ENCODE measurements at places on chromosomes 5 and 9.

- no peak for DNase-seq
Measured at GRCh38 chr9:95296761-95297160, 20.7 kb downstream of the FANCC start.

DNA sequence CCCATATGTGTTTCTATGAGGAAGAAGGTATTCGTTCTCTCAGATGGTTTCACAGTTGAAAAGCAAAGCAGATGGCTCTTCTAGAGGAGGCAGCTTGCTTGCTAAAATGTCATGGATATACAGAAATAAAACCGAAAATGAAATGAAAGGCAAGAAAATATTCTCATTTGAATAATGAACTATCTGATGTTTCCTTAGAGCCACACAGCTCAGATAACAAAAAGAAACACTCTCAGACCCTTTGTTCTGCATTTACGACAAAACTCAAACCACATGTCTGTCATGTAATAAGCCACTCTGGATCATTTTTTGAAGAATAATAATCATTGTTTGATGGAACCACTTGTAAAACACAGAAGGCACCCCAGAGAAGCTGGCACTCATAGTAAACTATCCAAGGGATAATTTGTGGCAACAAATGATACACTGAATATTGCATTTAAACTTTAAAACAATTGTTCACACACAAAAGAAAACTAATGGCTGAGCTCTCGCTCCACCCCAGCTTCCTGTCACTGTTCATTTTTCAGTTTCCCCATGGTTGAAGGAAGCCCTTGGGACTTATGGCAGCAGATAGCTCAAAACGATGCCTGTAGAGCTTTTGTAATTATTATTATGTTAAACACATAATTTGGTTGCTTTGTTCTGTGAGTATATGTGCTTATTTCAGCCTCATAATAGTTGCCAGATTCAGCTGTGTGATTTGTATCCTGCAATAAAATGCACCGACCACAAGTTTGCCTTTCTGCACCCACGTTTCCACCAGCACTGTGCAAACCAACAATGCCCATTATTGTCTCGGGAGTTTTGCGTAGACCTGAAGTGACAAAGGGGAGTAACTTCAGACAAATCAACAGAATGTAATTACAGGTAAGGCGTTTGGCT is 256.0 kb downstream of the TMEM167A start:
- no peak for DNase-seq

DNA sequence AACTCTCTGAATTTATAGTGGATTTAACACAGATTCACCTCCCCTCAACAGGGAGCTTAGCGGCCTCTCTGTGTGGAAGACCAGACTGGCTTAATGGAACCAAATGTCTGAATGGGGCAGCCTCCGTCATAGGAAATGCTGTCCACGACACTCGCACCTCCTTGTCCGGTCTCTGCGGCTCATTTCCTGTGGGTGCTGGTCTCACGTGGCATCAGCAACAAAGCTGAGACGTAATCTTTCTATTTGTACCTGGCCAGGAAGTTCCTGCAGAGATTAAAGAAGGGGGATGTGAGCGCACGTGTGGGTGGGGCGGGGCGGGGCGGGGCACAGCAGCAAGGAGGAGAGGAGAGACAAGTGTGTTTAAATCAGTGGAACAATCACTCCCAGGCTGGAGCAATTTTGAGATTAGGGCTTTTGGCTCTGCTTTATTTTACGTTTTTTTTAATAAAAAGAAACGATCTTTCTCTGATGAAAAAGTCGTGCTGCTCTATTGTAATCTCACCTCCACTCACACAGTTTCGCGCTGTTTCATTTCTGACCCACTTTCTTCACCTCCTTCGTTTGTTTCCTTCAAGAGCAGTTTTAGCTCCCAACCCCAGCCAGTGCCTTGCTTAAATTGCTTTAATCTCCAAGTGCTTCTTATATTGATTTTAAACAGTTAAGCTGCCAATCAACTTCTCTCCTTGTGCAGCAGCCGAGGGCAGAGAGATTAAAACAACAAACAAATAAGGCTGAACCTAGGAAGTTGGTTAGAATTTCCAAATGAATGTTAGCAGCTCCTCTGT is 132.2 kb upstream of the ASTN2 start:
- no peak for DNase-seq

DNA sequence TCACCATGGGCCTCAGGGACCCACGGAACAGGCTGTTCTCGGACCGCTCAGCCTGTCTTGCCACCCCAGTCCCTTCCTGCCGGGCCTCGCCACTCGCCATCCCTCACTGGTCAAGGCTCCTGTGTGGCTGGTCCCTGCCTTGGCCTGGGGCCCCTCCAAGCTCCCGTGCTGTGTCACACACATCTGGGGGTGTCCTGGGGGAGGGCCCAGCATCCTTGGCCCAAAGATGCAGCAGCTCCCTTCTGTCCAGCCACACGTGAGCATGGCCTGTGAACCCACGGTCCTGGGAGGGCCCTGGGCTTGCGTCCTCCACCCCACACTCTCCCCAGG is 425 bp upstream of the EGFL7 start:
- DNase-seq = no peak

DNA sequence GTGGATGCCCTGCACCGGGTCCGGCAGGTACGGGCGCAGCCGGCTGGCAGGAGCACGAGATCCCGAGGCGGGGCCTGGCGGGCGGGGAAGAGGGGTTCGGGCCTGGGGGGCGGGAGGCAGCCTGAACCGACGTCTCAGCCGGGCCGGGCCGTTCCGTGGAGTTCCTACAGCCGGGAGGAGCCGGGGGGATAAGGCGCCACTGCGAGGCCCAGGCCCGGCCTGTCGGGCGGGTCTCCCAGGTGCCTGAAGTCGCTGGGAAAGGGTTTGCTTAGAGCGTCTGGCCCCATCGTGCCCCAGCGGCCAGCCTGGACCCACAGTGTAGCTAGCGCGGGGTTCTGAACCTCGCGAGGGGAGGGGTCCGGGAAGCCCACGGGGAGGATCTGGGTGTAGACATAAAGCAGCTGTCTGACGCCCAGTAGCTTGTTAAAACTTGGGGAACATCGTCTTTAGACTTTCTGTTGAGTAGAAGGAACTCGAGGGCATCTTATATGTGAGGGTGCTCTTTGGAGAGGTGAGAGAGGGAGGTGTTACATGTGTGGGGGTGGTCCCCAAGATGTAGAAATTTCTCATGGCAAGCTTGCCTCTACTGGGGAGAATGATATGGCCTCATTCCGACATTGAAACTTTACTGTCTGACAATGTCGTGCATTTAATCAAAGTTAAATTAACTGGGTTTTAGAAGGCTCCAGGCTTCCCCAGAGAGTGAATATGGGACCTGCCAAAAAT is 524 bp downstream of the FUBP3 start:
- no peak for DNase-seq

Measured in osteocyte (in vitro differentiated cells).